ENCODE measurements at places on chromosomes 13 and 19.

GRCh38 chr19:46626446-46626845 lies 1.6 kb upstream of the PTGIR start:
- no peak for DNase-seq

GRCh38 chr19:10120538-10121189 lies 965 bp upstream of the EIF3G start:
- DNase-seq: no peak

DNA sequence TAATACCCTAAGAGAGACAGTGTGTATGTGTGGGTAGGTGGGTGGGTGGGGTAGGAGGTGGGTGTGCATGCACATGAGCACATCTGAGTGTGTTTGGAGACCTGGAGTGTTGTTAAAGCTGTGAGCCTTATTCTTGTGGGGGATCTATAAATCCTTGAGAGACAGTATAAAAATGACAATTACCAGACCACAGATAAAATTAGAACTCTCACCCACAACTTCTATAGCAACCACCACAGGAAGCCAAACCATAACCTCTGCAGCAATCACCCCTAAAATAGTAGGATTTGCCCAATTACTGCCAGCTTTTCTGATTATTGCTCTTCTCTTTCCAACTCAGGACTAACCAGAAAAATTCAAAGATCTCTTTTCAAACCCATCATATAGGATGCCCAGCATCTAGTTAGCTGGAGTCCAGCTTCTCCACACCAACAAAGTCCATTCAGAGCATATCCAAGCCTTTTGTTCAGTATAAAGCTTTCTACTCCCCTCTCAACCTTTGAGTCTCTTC lies 93.4 kb upstream of the SLITRK1 start:
- no peak for DNase-seq

DNA sequence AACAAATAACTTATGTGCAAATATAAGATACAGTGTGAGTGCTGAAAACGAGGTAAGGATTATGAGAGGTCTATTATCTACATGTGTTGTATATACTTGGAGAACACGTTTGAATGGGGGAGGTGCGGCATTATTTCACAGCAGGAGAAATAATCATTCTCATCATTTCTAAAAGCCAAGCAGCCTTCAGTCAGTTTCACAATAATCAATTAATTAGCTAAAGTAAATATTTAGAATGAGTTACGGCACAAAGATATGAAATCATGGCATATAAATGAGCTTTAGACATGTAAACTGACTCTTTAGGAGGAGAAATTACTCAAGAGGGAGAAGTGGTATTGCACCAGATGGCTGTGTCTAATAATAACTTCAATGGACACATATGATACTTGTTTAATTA lies 366.6 kb downstream of the DNAJC15 start:
- no peak for DNase-seq

GRCh38 chr13:50075619-50076097 lies 60.4 kb downstream of the KCNRG start:
- DNase-seq: no peak

GRCh38 chr13:68081061-68081460 lies 850.9 kb upstream of the PCDH9 start:
- DNase-seq: no peak

DNA sequence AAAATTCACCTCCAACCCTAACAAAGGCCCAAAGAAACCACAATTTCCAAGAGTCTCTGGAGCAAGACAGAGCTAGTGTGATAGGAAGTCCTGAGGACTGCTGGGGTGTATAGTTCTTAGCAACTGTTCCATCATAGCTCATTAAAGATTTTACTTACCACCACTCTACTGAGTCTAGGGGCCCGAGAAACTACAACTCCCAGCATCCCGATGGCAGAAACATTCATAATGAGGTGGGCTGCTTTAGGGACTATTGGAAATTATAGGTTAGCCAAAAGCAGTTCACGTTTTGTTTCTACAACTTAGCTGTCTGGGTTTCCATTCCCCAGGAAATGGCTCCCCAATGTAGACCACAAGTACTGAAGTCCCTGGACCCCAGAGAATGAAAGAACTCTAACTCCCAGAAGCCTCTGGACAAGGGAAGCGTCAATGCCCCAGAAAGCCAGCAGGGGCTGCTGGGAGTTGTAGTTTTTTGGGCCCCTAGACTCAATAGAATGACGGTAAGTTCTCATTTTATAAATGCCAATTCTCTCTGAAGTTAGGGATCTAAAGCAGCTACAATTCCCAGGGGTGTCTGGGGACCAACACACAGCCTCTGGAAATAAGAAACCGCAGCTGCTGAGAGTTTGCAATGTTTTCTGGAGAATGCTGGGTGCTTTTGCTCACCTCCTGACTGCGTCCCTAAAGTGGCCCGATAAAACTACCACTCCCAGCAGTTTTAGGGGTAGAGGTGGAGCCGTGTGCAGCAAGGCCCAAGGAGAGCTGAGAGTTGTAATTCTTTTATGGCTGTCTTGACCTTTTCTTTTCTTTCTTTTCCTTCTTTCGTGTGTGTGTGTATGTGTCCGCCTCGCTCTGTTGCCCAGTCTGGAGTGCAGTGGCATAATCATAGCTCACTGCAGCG lies 11.1 kb downstream of the FTL start:
- DNase-seq: no peak

DNA sequence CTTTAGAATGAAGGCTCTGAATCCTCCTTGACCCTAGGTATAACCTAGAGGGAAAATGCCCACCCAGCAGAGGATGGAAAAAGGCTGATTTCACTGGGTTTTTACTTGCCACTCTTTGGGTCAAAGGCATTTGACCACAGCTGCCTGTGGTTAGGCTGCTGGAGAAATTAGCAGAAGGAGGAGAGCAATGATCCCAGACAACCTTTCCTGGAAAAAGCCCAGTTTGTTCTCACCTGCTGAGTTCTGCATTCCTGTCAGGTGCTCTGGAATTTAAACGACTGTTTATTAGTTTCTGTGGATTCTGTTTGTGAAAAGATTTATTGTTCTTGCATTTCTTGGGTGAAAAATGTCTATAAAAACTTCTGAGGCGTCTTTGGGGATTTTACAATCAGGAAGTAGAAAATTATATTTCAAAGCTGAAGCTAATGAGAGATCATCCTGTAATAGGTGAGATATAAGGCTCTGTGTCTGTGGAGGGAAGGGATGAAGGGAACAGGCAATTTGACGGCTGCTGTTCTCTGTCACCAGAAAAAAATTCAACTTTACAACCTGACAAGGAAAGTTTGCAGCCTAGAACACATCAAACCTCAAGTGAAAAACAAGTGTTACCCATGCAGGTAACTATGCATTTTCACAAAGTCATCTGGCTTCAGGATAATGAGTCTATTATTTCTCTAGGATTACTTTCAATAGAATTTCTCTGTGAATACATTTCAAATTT lies 519.7 kb downstream of the DIAPH3 start:
- DNase-seq: no peak

- peak; percentile 94 for DNase-seq
These were observed 660 bp downstream of the ALKBH7 start for GRCh38 chr19:6373096-6373812.

DNA sequence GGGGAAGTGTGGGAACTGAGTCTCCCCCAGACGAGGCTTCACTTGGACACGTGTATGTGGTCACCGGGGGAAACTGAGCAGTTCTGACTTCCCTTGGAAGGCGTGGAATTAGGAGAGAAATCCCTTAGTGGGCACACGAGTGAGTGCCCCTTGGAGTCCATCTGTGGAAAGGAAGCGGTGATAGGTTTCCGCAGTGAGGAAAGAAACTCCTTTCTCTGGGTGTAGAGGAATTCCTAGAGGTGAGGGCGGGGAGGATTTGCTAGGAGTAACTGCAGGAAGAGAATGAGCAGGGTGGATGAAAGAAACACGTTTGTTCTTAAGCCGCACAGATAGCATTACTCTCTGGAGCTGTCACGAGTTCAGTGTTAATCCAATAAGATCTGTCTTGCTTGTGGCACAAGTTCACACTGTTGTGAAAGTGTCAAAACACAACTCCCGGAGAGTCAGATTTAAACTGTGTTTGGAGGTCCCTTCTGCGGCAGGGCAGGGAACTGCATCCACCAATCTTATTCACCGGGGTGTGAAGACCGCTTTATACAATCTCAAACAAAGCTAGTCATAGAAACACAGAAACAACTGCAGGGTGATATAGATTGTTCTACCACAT lies 1.2 kb downstream of the KL start:
- DNase-seq: peak; percentile 55

- DNase-seq: peak; percentile 84
These were observed 3.7 kb upstream of the PDE4A start for GRCh38 chr19:10416380-10417257.

DNA sequence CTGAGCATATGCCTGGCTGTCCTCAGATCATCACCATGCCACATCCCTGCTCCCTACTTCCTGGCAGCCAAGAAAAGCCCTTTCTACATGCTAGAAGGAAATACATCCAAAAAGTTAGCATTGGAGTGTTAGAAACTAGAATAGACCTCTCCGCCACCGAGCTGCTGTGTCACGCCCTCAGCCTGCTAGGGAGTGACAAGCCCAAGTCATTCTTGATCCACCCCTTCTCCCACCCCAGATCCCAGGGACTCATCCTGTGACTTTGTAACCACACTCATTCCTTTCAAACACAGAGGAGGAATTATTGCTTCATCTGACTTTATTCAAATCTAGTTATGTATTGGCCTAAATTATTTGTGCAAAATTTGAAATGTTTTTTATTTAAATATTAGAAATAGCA lies 45.3 kb downstream of the POLR1D start:
- no peak for DNase-seq

GRCh38 chr13:109657395-109657794 lies 129.0 kb downstream of the IRS2 start:
- DNase-seq: no peak

DNA sequence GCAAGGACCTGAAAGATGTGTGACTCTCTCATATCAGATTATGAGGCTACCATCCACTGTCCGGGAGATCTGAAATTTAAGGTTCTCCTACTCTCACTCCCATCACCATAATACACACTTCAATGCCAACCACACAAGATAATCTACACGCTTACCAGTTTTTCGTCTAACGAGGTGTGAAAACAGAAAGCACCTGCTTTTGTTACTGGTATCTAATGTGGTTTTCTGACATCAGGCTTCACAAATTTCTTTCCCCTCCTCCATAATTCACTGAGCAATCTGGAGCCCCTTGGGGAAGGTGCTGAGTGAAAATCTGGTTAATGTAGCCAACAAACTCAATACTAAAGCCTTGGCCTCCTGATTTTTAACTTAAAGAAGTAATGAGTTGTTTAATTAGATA lies 10.1 kb upstream of the LRCH1 start:
- no peak for DNase-seq

DNA sequence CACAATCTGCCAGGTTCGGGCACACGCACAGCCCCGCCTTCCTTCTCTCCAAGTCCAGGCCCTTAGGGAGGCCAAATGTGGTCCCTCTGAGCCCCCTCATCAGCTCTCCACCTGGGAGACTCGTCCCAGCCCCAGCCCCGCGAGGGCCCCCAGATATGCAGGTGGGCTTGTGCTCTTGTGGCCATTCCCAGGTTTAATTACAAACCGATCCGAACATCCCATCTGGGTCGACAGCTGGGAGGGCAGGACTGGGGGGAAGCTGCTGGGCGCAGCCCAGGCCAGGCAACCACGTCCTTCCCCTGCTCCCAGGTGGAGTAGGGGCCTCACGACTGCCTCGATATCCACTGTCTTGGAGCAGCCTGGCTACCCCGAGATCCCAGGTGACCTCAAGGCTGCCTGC lies 7.5 kb upstream of the C2CD4C start:
- no peak for DNase-seq

DNA sequence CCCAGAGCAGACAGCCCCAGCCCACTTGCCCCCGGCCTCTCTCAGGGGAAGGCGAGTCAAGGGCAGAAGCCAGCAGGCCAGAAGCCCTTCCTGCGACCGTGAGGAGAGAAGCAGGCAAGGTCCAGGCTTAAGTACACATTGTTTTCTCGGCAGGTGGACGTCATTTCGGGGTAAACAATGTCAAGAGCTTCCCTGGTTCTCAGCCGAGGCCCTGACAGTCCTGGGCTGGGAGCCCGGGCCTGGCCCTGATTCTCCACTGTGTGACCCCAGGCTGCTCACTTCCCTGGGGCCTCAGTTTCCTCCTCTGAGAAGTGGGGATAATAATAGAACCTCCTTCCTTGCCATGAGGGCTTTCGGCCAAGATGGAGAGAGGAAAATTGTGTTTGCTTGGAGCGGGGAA lies 19.4 kb downstream of the PLVAP start:
- DNase-seq: no peak

DNA sequence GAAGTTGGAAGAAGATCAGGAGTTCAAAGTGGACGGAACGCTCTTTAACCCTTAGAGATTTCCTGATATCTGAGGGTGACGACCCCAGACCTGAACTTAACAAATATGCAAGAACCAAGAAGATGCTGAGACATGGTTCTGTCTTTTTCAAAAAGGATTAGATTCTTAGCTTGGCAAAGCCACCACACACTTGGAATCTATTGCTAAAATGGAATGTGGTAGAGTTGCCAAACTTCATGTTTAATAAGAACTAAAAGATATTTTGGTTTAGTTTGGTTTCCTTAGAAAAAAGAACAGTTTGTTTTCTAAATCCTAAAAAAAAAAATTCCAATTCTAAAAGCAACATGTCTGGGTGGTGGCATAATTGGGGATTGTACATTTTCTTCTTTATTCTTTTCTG lies 29.5 kb downstream of the UNC13A start:
- no peak for DNase-seq

DNA sequence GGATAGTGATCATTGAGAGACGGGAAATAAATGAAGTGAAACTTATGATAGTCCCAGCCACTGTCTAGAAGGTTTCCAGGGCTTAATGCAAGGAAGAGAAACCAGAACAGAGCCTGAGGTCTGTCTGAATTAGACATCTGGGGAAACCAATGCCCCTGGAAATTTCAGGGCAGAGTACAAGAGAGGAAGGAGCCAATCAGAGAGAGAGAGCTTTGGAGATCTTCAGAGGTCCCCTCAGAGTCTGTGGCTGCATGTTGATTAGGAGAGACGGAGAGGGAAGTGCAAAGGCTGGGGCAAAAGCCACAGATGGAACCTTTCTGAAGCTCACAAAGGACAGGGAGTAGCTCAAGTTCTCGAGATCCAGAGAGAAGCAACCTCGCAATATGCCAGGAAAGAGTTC lies 378.0 kb downstream of the DNAJC15 start:
- DNase-seq: peak; percentile 20

GRCh38 chr19:10936661-10937084 lies 8.1 kb downstream of the TIMM29 start:
- peak; percentile 64 for DNase-seq

- DNase-seq: no peak
These were observed 109.0 kb downstream of the STARD13 start for GRCh38 chr13:33176526-33176925.

- no peak for DNase-seq
These were observed 108.0 kb downstream of the URI1 start for GRCh38 chr19:30049846-30050667.

GRCh38 chr19:55459950-55460657 lies 1.3 kb downstream of the ISOC2 start:
- peak; percentile 6 for DNase-seq

- DNase-seq: no peak
These were observed 68.6 kb upstream of the SCEL start for GRCh38 chr13:77466753-77467422.

GRCh38 chr19:38277549-38277948 lies 13.2 kb downstream of the SPINT2 start:
- no peak for DNase-seq

- DNase-seq: peak; percentile 69
These were observed 2.8 kb upstream of the AZU1 start for GRCh38 chr19:824885-825284.
